ENCODE measurements at places on chromosomes 6 and 20.

GRCh38 chr6:12324748-12325147 is 34.6 kb downstream of the EDN1 start:
- no peak for DNase-seq

DNA sequence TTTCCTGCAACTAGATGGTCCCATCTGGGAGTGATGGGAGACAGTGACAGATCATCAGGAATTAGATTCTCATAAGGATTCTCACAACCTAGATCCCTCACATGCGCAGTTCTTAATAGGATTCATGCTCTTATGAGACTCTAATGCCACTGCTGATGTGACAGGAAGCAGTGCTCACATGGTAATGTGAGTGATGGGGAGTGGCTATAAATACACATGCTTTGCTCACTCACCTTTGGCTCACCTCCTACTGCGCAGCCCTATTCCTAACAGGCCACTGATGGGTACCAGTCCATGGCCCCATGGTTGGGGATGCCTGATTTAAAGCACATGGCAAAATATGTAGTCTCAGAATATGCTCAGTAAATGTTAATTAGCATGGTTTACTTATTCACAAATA is 80.6 kb upstream of the MBOAT1 start:
- no peak for DNase-seq

DNA sequence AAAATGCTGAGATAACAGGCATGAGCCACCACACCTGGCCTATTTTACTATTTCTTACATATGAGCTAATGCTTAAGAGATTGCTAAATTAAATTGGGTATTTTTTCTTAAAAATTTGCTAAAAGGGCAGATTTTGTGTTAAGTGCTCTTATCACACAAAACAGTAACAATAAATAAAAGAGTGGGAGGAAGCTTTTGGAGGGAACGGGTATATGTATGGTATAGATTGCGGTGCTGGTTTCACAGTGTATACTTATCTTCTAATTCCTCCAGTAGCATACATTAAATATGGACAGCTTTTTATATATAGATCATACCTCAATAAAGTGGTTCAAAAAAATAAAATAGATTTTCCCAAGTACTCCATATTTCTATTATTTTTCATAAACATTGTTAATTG is 39.4 kb upstream of the FABP7 start:
- DNase-seq, result no peak

- DNase-seq, result peak; percentile 86
Measured at GRCh38 chr20:32761831-32762753, at the start of gene DNMT3B. TSS of gene DNMT3B (plus strand) at chr20:32762385. CDS start at chr20:32780324, 17,939 bp downstream.

GRCh38 chr6:42704251-42704936 is 18.0 kb downstream of the PRPH2 start:
- no peak for DNase-seq

- DNase-seq, result no peak
Measured at GRCh38 chr20:8414586-8415274, 282.7 kb downstream of the PLCB1 start.

DNA sequence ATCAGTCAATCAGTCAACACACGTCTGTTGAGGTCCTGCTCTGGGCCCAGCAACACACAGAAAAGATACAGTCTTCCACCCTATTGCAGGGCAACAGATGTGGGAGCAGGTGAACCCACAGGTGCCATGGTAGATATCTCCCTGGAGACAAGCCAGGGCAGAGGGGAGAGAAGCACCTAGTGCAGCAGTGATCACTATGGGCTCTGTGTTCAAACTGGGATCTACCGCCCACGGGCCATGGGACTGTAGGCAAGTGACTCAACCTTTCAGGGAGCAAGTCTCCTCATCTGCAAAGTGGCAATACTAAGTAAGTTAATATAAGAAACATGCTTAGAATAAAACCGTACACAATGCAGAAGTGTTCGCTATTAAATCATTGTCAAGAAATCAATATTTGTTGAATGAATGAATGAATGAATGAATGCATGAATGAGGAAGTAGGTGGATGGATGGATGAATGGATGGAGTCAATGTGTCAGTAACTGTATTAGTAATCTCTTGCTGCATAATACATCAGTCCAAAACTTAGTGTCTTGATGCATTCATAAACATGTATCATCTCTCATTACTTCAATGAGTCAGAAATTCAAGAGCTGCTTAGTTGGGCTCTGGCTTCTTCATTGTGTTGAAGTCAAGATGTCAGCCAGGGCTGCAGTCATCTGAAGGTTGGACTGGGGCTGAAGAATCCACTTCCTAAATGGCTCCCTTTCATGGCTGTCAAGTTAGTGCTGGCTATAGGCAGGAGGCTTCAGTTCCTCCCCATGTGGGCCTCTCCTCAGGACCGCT is 31.9 kb upstream of the NFATC2 start:
- no peak for DNase-seq

DNA sequence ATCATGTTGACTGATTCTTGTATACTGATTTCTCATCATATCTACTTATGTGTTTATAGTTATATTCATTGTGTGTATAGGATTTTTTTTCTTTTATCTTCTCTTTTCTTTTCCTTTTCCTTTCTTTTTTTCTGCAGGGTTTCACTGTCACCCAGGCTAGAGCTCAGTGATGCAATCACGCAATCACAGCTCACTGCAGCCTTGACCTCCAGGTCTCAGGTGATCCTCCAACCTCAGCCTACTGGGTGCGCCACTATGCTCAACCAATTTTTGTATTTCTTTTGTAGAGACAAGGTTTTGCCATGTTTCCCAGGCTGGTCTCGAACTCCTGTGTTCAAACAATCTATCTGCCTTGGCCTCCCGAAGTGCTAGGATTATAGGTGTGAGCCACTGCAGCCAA is 1.6 kb upstream of the PBOV1 start:
- no peak for DNase-seq
